Vagina (tissue), 2 donors: ENCODE measurements at places on chromosomes 11 and 22. TPM values are rescaled to one million over a fixed set of nuclear protein-coding genes. Genes with fewer than 3 reads are reported as not detected.

GRCh38 chr11:125079878-125080530 is 16.9 kb downstream of the SLC37A2 start:
- no peaks in the 10 kb centered on the region for H3K27me3 ChIP-seq
- DNase-seq, result no peak
- peaks cover 20% of the 10 kb centered on the region for H3K4me1 ChIP-seq
- H3K4me3 ChIP-seq, result no peak overlapping the region

- DNase-seq, result no peak
- H3K4me1 ChIP-seq, result peaks cover 6% of the 10 kb centered on the region
- no peaks in the 10 kb centered on the region for H3K36me3 ChIP-seq
- H3K4me3 ChIP-seq, result no peak overlapping the region
- no peaks in the 10 kb centered on the region for H3K27me3 ChIP-seq
Measured at GRCh38 chr11:69489031-69489745, 7.7 kb downstream of the LINC01488 start.

GRCh38 chr11:130435671-130436070 is 7.3 kb upstream of the ADAMTS8 start:
- DNase-seq, result no peak
- H3K36me3 ChIP-seq, result no peaks in the 10 kb centered on the region
- no peak overlapping the region for H3K27ac ChIP-seq

DNA sequence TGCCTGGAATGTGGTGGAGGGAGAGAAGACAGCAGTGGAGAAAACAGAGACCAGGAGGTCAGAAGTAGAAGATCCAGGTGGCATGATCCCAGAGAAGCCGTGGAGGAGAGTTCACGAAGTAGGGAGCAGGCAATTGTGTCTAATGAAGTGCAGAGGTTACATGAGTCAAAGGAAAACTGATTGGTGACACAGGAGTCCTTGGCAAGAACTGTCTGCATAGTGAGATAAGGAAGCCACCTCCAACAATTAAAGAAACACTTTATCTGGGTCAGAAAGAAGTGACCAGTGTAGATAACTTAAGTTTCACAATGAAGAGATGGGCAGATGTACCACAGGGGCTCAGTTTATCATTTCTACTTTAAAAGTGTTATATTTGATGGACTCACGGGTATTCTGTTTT is 57.0 kb upstream of the PTH start:
- no peak for DNase-seq
- no peaks in the 10 kb centered on the region for H3K36me3 ChIP-seq
- H3K27me3 ChIP-seq, result no peaks in the 10 kb centered on the region

- no peak overlapping the region for H3K27ac ChIP-seq
- no peak overlapping the region for H3K4me3 ChIP-seq
- peaks cover 35% of the 10 kb centered on the region for H3K4me1 ChIP-seq
- no peaks in the 10 kb centered on the region for H3K36me3 ChIP-seq
Measured at GRCh38 chr22:27875951-27876350, 43.1 kb downstream of the PITPNB start.

GRCh38 chr22:31377612-31378011 is 21.8 kb upstream of the DRG1 start:
- no peak for DNase-seq
- no peaks in the 10 kb centered on the region for H3K4me1 ChIP-seq
- H3K4me3 ChIP-seq, result no peak overlapping the region
- H3K36me3 ChIP-seq, result no peaks in the 10 kb centered on the region

DLAT gene
- 19.4 TPM for total RNA-seq

DNA sequence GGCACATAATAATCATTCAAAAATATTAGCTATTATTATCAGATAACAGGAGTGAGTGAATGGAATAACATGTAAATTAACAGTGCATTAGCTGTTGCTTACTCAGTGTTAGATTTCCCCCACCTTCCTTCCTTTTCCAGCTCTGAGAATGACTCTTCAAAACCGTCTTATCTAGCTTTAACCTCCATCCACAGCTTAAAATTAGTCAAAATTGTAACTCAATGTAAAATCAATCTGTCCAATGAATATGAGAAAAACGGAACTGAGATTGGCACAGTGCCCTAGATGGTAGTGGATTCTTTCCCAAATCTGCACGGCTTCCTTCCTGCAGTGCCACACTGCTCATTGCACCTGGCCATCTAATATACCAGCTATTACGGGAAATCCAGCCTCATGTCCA is 156.8 kb upstream of the BDNF start:
- DNase-seq, result no peak
- no peaks in the 10 kb centered on the region for H3K4me1 ChIP-seq
- no peaks in the 10 kb centered on the region for H3K36me3 ChIP-seq

XKR3 gene
- total RNA-seq, result not detected

DNA sequence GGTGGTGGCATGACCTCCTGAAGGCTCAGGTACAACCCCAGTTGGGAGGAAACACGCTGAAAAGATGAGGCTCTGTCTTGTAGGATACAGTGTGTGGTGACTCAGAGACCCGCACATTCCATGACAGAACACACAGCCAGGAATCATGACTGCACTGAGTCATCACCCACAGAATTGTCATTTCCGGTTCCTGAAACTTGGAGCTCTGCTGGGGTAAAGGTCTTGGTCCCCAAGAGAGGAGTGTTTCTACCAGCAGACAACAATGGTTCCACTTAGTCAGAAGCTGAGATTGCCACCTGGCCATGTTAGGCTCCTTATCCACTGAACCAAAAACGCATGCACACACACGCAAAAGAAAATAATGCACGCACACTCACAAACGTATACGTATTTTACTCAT is 31.5 kb upstream of the CYB5R3 start:
- no peaks in the 10 kb centered on the region for H3K36me3 ChIP-seq
- no peaks in the 10 kb centered on the region for H3K27me3 ChIP-seq
- peaks cover 77% of the 10 kb centered on the region for H3K4me1 ChIP-seq
- no peak for DNase-seq
- no peak overlapping the region for H3K4me3 ChIP-seq

DNA sequence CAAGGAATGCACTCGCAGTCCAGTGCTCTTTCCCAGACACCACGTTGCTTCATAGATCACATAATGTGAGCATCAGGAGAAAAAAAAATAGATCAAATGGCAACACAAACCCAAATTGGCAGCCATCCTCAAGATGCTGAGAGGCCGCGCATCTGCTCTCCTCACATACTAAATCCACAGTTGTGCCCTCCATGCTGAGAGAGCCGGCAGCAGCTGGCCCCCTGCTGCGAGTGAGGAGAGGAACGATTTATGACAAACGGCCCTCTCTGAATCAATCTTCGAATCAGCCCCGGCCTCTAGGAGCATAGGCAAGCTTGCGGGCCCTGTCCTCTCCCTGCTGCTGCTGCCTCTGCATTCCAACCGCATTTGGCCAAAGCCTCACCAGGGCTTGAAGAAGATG is 159.9 kb upstream of the TENM4 start:
- DNase-seq, result no peak
- H3K36me3 ChIP-seq, result no peaks in the 10 kb centered on the region
- H3K27me3 ChIP-seq, result no peaks in the 10 kb centered on the region
- H3K4me3 ChIP-seq, result no peak overlapping the region
- H3K4me1 ChIP-seq, result no peaks in the 10 kb centered on the region

POU2AF2 gene
- total RNA-seq, result not detected

EML3 gene
- total RNA-seq, result 69.0 TPM

GRCh38 chr22:41800348-41801146 is at the start of gene CCDC134:
Gene CCDC134, plus strand, starts transcription at chr22:41800679. Its CDS starts 8,212 bp downstream, at chr22:41808891.
- H3K27ac ChIP-seq, result peak within 1 kb of the TSS; percentile 88
- no peaks in the 10 kb centered on the region for H3K27me3 ChIP-seq
- H3K4me3 ChIP-seq, result peak within 1 kb of the TSS; percentile 76
- no peaks in the 10 kb centered on the region for H3K36me3 ChIP-seq
- no peak for DNase-seq

OR2AG1 gene
- not detected for total RNA-seq

GRCh38 chr11:34425867-34426266 is 12.9 kb upstream of the CAT start:
- no peaks in the 10 kb centered on the region for H3K36me3 ChIP-seq
- no peak overlapping the region for H3K4me3 ChIP-seq
- H3K4me1 ChIP-seq, result peaks cover 11% of the 10 kb centered on the region
- H3K27me3 ChIP-seq, result no peaks in the 10 kb centered on the region
- H3K27ac ChIP-seq, result peak overlapping the region; percentile 33

KCNK7 gene
- total RNA-seq, result 12.0 TPM

GRCh38 chr11:58577555-58578135 is 1.2 kb upstream of the ZFP91 start:
- H3K27me3 ChIP-seq, result no peaks in the 10 kb centered on the region
- peaks cover 72% of the 10 kb centered on the region for H3K4me1 ChIP-seq
- H3K36me3 ChIP-seq, result no peaks in the 10 kb centered on the region
- H3K4me3 ChIP-seq, result peak overlapping the region; percentile 80
